Brain pericyte (primary cell): ENCODE measurements at places on chromosomes 2 and 18.

DNA sequence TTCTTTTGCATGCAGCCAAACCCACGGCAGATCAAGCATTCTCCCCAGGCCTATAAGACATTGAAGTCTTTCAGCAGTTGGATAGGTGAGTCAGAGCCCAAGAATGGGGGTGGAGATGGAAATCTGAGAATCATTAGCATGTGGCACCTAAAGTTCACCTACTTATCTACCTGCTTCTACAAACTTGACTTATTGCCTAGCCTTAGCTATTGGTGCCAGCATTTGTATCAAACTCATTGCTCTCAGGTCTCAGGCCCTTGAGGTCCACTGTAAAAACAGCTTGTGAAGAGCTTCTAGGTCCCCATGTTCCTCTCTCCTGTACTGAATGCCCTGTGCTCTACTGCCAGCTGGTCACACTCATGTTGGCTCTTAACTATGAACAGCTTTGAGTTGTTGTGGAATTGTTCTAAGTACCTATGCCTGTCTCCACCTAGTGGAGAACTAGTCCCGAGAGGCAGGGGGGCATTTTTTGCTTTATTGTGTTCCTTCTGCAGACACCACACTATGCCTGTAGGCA is 278.4 kb upstream of the SPRED2 start:
- no peak for DNase-seq

DNA sequence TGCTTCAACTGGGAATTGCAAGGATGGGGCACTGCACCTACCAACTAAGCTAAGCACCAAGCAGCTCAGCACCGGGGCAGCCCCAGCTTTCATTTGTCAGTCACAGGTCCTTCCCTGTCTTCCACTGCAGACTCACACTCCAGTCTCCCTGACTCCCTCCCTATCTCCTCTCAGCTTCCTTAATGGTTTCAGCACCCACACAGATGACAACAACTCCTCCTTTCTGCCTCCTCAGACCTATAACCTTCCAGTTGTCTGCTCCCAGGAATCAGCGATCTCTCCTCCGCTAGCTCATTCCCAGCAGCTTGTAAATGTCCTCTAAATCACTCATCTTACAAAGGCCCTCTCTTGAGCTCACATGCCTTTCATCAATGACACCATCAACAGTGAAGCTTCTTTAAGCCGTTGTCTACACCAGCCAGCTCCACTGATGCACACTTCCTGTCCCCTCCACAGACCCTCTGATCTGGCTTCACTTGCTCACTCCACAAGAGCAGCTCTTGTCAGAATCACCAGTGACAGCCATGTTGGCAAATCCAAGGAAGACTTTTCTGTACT is 32.1 kb downstream of the CLASP1 start:
- DNase-seq, result no peak

DNA sequence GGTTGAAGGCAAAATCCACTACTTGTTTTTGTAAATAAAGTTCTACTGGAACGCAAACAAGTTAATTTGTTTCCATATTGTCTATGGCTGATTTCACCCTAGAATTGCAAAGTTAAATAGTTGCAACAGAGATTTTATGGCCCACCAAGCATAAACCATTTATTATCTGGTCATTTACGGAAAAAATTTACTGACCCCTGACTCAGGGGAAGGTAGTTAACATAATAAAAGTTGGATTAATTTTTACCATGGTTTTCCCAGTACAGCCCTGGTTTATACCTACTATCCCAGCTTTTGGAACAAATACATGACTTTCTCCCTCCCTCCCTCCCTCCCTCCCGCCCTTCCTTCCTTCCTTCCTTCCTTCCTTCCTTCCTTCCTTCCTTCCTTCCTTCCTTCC is 588.9 kb upstream of the TMEFF2 start:
- no peak for DNase-seq

DNA sequence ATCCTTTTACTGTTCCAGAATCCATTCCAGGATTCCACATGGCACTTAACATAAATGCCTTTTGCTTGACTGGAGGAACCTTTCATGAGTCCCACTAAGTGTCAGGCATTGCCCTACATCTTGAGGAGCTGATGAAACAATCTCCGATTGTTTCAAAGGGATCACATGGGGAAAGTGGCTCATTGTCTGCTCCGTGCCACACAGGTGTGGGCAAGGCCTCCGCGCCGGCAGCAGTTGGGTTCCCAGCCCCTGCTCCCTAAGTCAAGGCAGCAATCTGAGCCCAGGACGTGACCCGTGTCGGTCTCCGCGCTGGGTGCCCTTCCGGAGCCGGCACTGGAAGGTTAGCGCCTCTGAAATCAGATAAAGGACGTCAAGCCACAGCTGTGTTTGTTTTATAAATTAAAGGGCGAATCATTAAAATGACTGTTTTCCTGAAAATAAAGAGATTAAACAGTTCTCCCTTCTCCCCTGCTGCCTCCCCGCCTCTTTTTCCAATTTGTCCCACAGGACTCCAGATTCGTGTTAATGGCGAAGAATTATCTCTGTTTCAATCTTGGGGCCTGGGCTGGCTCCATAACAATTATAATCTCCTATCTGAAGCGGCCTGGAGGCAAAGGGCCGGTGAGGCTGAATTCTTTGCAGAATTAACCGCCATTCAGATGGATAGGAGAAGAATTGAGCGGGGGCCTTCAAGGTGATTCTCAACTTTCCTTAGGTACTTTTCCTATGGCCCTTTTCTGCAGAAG is 84.3 kb upstream of the FZD7 start:
- DNase-seq, result no peak
